ENCODE measurements at places on chromosomes 4 and X.
A peak's percentile ranks its signal among the peaks of the same experiment; 100 is the strongest.

- DNase-seq: peak; percentile 90
Observed at GRCh38 chr4:1726146-1726934, 5.0 kb downstream of the TACC3 start.

- no peak for DNase-seq
Observed at GRCh38 chrX:7086384-7086783, 61.1 kb upstream of the STS start.

DNA sequence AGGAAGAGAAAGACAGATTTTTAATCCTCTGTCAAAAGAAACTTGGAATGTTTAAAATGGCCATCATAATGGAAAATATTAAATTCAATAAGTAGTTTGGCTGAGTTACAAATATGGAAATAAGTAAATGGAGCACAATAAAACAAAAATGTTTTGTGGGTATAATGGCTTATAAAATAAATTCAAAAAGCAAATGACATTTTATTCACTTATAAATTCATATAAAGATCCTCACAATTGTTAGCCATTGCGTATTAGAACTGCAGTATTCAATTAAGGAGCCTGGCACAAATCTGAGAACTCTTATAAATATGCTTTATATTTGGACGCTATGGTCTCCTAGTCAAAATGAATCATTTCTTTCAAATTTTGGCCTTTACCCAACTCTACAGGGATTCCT is 339.0 kb upstream of the PABPC4L start:
- DNase-seq: no peak

DNA sequence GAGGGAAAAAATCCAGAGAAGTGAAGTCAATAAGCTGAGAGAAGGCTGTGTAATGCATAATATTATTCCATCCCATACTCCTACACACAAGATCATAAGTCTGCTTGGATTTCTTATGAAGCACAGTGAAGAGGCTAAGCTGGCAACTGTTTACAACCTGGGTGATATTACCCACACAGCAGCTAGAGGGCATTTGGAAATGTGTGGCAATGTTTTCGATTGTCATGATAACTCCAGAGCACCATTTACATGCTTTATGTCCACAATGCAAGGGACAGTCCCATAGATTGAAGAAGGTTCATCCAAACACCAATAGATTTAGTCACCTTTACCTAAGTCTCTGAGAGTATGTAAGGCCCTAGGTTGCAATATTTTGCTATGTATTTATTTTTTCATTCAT is 412.2 kb downstream of the PPP3CA start:
- DNase-seq: no peak

DNA sequence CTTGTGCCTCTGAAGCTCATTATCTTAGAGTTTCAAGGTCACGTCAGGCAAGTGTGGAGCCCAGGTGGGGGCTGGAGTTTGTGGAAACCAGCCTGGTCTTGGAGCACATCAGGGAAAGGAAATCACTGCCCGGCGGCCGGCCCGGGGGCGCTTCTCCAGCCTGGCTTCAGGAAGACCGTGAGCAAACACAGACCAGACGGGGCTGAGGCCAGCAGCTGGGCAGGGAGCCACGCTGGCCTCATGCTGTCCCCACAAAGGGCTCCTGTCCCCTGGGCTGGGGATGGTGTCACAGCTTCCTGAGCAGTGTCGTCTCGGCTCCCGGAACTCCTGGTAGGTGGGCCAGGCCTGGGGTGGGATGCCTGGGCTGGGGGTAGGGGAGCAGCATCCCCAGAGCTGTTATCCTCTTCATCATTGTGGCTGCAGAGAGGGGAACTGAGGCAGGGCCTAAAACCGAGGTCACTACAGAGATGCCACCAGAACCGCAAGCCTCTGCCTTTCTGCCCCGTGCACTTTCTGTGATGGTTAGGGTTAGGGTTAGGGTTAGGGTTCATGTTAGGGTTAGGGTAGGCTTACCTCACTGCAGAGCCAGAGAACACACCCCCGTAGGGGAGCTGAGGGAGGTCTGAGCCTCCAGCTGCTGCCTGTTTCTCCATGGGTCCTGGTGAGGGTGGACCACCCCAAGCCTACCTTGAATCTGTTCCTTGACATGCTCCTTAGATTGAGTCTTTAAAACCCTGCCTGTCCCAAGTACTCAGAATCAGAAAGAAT is 77.5 kb downstream of the HTRA3 start:
- no peak for DNase-seq

DNA sequence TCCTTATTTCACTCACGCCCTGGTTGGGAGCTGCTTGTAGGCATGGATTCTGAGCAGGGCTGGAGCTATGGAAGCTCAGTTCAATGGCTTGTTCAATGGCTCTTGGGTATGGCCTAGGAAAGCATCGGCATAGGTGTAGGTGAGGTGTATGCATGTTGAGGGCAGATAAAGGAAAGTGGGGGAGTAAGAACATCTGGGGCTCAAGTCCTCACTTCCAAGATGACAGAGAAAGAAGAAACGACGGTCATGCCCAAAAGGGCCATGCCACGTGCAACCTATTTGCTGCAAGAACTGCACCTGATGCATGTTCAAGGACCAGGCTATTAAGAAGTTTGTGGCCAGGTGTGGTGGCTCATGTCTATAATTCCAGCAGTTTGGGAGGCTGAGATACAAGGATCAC is 23.4 kb downstream of the SCD5 start:
- no peak for DNase-seq

DNA sequence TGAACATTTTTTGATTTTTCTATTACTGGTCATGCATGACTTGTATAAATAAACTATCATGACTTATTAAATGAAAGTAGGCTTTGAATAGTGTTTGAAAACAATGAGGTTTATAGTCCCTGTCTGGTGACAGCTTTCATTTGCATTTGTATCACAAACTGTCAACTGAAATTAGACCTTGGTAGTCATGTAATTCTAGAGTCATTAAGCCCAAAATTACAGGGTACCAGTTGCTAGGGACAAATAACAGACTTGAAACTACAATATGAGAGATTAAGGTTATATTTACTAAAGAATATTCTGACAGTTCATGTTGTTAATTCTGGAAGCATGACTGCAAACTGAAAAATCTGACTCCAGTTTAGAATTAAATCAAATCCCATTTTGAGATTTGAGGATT is 9.2 kb upstream of the VAMP7 start:
- no peak for DNase-seq

- DNase-seq: no peak
Observed at GRCh38 chr4:15536552-15537499, 67.1 kb downstream of the CC2D2A start.

GRCh38 chrX:71439420-71439819 is 73.3 kb downstream of the TAF1 start:
- no peak for DNase-seq

- DNase-seq: no peak
Observed at GRCh38 chr4:111399623-111400022, 745.6 kb upstream of the FAM241A start.

- no peak for DNase-seq
Observed at GRCh38 chrX:108304210-108304609, 134.0 kb downstream of the COL4A6 start.

GRCh38 chr4:89752932-89753598 is 83.9 kb downstream of the SNCA start:
- DNase-seq: no peak

GRCh38 chr4:8644966-8645752 is 52.6 kb downstream of the CPZ start:
- DNase-seq: no peak

- no peak for DNase-seq
Observed at GRCh38 chrX:117895418-117895817, 221.2 kb downstream of the KLHL13 start.

DNA sequence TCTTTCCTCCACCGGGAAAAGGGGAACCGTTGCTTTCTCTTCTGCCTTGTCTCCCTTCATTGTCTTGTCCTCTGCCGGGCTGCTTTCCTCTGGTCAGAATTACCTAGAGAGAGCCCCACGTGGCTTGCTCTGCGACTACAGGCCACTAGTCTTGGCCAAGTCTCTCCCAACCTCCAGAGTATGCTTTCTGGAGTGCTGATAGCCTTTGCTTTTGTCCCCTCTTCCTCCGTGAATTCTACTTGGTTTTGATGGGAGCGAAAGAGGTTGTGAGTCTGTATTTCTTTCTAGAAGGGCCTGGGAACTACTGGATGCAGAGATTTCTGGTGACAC is 5.3 kb upstream of the POU4F2 start:
- no peak for DNase-seq

DNA sequence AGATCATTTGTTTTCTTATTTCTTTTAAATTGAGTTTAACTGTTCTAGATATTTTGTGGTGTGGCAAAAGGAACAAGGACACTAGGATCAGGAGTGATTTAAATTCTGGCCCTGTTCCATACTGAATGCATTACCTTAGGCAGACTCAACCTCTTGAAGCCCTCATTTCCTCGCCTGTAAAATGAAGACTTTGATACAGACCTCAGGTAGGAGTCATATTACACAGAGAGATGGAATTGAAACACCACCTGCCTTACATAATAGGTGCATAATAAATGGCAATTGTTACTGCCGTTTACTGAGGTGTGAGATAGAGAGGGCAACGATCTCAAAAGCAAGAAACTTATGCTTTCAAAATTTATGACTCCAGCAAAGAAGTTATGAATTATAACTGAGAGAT is 28.2 kb upstream of the RASSF6 start:
- DNase-seq: no peak

- no peak for DNase-seq
Observed at GRCh38 chr4:113659127-113659526, 102.4 kb downstream of the CAMK2D start.

GRCh38 chr4:127148165-127148564 is 484.6 kb upstream of the INTU start:
- DNase-seq: no peak

- no peak for DNase-seq
Observed at GRCh38 chr4:100555611-100556337, 38.0 kb upstream of the EMCN start.

DNA sequence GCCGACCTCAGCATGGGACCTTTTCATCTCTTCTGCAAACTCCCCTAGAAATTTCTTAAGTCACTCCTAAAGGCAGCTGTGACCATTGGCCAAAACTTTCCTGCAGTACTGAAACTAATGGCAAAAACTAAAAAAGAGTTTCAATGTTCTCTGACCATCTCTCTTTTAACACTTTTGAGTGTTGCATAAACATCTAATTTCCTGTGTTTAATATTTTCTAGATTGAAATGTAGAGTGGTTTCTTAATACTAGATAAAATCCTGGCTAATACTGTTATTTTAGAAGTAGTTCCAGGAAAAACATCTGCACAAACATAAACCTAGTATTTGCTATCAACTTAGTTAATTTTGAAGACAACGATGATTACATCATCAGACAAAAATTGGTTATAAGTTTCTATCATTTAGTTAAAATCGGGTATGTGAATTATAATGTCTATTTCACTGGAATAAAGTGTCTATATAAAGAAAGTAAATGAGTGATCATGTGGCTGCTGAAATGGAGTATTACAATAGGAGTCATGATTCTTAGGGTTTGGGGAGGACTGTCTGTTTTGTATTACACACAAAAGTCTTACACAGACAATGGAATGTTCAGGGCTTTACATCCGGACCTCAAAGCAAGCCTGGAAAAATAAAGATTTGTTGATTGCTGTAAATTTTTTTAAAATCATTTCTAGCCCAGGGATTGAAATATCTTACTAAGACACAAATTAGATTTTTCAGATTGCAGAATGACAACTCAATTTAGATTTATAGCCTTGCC is 1323.4 kb downstream of the C4orf33 start:
- DNase-seq: no peak

DNA sequence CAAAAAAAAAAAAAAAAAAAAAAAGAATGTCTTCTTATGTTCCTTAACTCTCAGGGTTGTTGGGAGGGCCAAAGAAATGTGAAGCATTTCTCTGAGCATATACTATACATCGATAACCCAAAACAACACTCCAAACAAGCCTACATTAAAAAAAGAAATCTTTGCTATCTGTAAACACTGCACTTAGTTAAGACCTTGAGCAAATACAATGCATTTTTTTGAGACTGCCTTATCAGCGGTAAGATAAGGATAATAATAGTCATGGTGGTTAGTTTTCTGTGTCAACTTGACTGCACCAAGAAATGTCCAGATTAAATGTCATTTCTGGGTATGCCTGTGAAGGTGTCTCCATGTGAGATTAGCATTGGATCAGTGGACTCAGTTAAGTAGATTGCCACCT is 541.9 kb downstream of the PACRGL start:
- no peak for DNase-seq

GRCh38 chr4:85368932-85369331 is 106.0 kb upstream of the ARHGAP24 start:
- DNase-seq: no peak

DNA sequence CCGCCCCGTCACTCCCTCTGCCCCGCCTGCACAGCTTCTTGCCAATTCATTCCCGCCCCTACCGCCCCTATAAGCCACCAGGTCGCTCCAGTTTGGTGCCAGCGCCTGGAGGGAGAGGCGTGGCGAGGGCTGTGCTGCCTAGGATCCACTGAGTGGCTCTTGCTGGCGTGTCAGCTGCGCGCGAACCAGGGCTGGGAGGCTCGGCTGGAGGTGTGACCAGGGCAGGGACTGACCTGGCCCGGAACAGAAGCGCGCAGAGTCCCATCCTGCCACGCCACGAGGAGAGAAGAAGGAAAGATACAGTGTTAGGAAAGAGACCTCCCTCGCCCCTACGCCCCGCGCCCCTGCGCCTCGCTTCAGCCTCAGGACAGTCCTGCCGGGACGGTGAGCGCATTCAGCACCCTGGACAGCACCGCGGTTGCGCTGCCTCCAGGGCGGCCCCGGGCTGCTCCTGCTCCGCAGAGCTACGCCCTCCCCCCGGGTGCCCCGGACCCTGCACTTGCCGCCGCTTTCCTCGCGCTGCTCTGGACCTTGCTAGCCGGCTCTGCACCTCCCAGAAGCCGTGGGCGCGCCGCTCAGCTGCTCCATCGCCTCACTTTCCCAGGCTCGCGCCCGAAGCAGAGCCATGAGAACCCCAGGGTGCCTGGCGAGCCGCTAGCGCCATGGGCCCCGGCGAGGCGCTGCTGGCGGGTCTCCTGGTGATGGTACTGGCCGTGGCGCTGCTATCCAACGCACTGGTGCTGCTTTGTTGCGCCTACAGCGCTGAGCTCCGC is at the start of gene GPR78:
Gene GPR78 (plus strand): TSS at position 72 of the 773 bp plus-strand sequence. CDS start 591 bp downstream, at position 663.
- DNase-seq: no peak

DNA sequence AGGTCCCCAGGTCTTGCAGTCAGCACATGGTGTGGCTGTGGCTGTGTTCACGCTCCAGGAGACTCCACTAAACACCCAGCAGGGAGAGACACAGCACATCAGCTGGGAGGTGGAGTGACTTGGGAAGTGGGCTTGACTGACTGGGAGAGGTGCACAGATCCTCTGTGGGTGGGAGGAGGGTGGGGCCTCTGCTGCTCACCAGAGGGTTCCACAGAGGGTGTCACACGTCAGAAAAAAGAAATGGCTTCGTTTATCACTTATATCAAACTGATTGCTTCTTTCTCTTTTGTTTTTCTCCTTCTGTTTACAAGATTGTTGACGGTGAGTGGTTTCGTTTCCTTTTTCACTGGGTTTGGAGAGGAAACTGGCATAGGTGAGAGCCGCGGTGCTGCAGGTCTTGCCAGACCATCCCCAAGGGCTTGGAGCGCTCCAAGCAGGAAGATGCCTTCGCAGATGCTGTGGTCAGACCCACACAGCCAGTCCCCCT is 24.8 kb upstream of the FAM193A start:
- DNase-seq: no peak

DNA sequence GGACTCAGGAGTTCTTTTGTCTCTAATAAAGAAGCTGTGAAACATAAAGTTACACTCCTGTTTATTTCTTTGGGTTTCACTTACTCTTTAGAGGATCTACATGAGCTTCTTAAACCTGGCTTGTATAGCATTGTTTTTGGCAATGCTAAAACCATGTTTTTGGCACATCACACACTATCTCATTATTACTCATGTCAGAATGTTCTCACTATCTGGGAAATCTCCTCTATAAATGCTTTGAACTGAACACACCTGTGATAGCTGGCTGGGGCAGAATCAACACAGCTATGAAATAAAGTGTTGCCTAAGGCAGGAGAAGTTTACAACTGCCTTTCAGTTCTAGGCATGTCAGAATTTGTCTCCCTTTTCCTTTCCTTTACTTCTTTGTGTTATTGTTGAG is 52.6 kb downstream of the SULT1B1 start:
- no peak for DNase-seq
